ENCODE measurements at places on chromosomes 3 and 15.

DNA sequence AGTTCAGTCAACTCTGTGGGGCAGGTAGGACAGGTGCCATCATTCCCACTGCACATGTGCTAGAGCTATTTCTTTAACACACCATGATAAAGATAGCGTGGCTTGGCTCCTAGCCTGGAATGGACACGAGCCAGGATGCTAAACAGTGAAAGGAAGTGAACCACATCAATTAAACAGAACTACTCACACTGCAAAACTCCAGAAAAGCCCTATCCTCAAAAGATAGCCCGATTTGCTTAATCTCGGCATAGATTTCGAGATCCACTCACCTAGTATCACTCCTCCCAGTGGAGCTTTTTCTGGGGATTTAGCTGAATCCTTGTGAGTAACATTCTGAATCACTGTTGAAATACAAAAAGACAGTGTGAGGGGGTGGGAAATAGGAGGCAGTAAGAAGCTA, 118.0 kb downstream of the ABI3BP start:
- DNase-seq: no peak

DNA sequence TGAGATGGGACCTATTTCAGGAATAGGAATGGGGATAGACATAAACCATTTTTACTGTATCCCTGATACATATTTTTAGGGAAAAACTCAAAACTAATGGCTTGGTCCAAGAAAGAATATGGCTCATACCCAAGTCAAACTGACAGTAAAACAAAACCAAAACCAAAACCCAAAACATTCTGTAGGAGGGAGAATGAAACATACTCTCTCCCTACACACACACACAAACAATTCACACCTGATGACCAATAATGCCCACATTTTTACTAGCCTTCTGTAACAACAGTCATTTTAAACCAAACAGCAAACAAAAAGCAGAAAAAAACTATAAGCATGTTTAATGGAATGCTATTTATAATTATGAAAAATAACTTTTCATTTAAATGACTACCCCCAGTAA, 74.9 kb downstream of the NBEAL2 start:
- DNase-seq: no peak

- no peak for DNase-seq
These were observed 683 bp downstream of the PPM1M start for GRCh38 chr3:52246264-52246620.

DNA sequence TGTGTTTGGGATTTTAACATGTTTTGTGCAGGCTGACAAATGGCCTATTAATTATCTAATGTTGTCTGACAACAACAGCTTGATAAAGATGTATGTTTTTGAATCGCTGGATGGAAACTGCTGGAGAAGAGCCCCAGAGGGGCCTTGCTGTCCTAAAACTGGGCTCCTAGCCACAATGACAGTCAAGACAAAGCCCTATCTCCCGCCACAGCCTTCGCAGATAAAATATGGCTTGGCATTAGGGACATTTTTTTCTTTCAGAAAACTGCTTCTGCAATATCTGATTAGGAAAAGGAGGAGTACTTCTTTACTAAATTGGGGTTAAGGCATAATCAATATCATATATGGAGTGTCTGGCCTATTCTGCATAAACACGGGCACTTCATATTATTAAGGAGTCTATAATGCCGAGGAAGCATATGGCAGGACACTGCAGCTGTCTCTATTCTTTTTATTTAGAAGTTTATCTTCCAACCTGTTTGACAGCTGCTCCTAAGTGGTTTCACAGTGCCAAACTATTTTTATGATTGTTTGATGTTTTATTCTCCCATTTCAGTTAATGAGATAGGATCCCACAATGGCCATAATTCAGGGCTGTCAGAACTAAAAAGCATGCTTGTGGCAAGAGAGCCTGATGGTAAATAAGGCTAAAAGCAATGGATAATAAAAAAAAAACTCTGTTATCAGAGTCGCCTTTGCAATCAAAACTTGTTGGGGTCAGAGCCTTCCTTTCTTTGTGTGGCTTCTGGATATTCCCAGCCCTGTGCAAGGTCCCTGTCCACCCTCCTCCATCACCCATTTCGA, 210.1 kb downstream of the MECOM start:
- DNase-seq: no peak

DNA sequence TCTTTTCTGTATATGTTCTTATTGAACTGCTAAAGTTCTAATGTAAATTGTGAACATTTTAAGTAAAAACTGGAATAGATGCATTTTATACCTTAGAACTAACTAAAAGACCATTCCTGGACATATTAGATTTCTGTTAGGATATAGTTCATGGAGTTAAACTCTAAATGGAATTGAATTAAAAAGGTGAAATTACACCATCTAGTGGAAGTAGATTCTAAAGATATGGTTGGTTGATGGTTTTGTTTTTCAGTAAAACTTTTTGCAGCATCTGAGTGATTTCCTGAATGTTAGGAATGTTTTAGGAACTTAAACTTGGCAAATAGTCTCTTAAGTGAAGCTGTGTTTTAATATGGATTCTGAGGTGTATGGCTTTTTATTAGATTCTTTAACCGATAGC, 96.8 kb downstream of the SLMAP start:
- no peak for DNase-seq

- no peak for DNase-seq
These were observed 436.1 kb downstream of the TUSC7 start for GRCh38 chr3:117145677-117146076.

- no peak for DNase-seq
These were observed 240.0 kb downstream of the THRB start for GRCh38 chr3:24254649-24255048.

DNA sequence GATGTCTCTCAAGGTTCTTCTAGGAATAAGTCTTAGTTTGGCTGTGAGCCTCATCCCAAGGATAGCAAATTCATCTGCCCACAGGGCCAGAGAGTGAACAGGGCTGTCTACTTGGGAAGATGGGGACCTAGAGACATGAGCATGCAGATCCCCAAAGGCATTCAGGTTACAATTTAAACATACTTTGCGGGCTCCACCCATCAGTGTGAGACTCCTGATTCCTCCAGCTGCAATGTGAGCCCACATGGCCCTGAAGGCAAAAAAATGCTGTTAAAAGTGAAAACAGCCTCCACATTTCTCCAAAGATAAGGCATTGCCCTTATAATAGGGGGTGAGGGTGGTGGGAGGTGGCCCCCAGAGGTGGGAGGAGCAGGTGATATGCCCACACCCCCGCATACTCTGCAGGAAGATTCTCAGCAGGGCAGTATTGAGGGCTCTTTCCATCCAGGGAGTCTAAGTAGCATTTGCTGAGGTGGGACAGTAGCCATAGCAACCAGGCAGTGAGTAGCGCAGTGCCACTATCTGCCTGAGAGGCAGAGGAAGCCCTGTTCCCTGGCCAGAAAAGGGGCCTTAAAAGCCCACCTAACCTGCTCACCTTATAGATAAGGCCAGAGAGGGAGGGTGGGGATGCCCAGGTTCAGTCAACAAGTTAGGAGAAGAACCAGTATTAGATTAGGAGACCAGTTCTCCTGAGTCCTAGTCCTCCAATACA, 31.2 kb downstream of the TGM4 start:
- DNase-seq: no peak

DNA sequence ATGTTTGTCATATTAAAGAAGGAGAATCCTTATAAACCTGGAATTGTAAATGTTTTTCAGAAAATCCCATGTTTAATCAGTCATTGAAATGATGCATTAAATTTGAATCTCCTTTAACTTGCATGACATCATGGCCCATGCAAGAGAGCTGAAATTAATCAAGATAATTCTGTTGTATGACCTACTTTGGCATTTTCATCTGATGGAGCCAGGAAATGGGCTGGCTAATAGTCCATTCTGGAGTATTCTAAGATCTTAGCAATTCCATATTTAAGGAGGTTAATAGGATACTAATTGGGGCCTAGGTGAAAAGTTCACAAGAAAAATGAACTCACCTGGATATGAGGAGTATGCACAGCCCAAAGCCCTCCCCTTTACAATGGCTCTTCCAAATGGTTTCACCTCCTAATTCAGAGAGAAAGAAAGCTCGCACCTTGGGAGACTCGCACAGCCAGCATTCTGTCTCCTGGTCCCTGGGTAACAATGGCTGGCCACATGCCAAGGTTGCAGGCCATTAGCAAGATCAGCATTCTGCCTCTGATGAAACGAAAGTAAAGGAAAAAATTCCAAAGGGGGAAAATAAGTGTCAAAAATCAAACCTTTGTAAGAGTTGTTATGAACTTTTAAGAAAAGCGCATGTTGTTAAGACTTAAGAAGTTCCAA, 786.4 kb downstream of the MCTP2 start:
- no peak for DNase-seq

- no peak for DNase-seq
These were observed 20.5 kb upstream of the AVEN start for GRCh38 chr15:34059476-34059875.

DNA sequence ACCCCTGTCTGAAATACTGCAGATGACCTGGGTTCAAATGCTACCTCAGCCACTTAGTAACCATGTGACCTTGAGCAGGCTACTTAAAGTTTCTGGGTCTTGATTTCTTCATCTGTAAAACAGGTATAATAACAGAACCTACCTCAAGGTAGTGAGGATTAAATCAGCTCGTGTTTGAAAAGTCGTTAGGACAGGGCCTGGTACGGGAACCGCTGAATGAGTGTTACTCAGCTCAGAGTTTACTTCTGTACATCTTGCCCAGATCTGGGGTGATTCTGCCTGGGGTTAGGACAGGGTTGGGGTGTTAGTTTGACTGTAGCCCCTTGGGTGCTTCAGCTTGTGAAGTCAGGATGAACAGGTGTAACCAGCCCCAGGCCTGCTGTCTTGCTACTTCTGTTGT, 1.8 kb downstream of the SEMA4B start:
- DNase-seq: no peak

DNA sequence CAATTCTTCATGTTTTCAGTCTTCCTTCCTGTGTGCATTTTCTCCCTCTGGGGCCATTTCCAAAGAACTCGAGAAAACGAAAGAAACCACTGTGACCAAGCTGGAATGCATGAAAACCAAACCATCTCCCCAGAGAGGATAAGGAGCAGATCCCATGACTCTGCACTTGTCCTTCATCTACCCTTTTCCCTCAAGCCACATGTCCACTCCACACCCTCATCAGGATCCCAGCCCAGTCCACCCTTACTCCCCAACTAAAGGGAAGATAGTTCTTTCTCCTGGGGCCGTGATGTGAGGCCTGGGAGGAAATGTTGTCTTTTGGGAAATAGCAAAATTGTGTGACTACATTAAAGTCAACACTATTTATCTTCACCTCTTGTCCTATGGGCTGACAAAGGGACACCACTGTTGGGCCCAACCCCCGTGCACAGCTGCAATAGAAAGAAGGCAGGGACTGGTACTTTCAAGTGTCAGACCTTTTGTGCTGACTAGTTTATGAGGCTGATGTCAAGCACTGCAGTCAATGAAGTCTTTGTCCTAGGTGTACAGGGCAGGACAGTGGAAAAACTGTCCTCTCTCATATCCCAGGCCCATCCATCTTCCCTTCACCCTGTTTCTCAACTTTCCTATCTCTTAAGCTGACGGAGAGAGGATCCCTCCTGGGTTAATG, 487.1 kb upstream of the NR2F2 start:
- DNase-seq: no peak

DNA sequence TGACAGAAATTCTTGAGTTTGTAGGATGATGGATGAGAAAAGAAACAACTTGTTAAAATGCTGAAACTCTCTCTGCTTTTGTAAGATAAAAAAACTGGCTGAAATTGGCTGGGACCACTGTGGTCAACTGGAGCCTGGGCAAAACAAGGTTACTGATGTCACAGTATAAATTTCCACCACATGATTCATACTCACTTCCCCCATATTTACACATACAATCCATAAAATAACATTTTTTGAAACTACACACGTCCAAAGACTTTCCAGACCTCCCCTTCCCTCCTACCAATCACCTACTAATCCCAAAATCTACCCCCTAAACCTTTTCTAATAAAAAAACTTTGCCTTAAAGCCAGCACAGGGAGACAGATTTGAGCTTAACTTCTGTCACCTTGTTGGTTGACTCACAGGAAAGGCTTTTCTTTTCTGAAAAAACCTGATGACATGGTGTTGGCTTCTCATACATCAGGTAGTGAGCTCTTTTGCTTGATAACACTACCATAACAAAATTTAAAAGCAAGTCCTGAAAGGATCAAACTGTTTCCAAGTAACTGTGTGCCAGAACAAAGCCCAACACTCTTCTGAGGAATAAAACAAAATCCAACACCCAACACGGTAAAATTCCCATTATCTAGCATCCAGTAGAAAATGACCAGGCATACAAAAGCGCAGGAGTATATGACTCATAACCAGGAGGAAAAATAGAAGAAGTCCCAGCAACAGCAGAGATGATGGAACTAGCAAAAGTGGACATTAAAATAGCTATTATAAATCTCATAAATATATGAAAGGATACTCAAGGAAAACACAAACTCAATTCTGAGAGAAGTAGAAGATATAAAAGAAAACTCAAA, 87.3 kb upstream of the SNRK start:
- no peak for DNase-seq

DNA sequence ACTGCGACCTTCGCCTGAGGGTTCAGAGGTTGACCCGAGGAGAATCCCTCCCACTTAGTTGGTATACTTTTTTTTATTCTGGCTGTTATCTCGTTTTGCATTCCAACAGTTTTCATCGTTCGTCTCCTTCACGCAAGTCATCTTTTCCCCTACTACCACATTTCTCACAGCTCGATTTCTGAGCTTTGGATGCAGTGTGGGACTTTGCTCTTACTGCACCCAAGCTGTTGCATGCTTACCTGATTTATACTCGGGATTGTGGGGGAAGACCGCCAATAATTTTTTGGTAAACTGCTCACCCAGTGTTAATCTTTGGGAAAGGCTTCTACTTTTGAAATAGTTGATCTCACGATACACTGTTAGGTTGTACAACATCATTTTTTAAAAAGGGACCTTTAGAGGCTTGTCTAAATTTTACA, 702 bp downstream of the TBC1D23 start:
- DNase-seq: no peak

DNA sequence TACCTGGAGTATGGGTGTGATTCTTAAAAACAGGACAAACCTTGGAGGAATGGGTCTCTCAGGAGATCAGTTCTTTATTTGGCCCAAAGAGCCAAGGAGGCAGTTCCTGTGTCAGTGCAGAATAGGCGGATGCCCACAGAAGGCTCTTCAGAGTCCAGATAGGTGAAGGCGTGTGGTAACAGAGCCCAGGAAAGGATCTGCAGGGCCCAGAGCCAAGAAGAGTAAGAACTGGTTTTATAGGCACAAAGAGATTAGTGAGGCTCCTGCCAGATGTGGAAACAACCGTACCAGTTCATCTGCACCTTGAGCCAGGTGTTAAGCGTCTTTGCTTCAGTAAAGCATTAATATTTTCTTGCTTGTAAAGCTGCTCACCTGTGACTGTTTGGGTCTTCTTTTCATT, 140.1 kb upstream of the BFSP2 start:
- no peak for DNase-seq

DNA sequence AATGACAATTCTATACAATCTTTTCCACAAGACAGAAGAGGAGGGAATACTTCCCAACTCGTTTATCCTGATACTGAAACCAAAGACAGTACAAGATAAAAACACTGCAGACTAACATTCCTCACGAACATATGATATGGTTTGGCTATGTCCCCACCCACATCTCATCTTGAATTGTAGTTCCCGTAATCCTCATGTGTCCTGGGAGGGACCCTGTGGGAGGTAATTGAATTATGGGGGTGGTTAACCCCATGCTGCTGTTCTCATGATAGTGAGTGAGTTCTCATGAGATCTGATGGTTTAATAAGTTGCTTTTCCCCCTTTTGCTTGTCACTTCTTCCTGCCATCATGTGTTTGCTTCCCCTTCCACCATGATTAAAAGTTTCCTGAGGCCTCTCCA, 83.9 kb upstream of the PROK2 start:
- DNase-seq: no peak
